NCI-H187 (cell line): ENCODE measurements at places on chromosomes 3 and 15.
A peak's percentile ranks its signal among the peaks of the same experiment; 100 is the strongest.

DNA sequence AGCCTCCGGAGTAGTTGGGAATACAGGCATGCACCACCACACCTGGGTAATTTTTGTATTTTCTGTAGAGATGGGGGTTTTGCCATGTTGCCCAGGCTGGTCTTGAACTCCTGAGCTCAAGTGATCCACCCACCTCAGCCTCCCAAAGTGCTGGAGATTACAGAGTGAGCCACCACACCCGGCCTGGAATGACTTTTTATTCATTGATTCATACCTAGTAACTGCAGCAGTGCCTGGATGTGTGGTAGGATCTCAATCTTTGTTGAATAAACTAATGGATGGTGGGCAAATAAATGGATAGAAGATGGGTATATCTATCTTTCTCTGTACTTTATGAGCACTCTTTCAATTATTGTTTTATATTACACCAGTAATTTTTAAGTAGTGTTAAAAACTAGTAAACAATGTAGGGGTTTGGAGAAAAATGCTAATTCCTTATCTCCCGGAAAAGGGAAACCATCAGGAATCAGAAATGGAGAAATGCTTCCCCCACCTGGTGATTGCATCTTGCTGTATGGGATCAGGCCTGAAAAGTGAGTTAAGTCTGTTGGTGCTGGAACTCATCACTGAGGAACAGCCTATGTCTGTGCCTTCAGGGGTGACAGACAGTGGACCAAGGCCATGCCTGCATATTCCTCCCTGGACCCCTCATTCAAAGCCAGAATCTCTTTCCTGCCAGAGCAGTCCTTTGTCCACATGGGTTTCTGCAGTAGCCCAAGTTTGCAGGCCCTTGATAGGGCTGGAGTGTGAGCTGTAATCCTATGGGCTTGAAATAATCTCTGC lies 161.0 kb upstream of the CTDSPL start:
- DNase-seq, result no peak

DNA sequence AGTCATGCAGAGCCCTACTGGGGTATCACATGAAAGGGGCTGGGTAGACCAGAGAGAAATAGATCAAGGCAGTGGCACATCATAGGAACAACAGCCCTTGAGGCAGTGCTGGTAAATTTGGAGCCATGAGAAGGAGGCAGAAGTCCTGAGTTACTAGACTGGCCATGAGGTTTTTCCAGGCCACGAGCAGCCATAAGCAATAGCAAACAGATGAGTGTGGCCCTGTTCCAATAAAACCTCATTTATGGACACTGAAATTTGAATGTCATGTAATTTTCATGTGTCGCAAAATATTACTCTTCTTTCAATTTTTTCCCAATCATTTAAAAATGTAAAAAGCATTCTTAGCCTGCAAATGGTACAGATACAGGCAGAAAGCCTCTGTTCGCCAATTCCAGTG lies 28.1 kb upstream of the LRRN1 start:
- no peak for DNase-seq

DNA sequence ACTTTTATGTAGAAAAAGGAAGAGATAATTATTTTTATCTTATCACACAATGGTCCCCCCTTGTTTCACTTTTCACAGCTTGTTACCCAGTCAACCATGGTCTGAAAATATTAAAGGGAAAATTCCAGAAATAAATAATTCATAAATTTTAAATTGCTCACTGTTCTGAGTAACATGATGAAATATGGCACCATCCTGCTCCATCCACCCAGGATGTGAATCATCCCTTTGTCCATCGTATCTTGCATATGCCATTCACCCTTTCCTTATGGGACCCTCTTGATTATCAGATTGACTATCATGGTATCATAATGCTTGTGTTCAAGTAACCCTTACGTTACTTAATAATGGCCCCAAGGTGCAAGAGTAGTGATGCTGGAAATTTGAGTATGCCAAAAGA lies 43.7 kb downstream of the ANKRD28 start:
- DNase-seq, result no peak

GRCh38 chr3:16886303-16886683 lies 1.5 kb downstream of the PLCL2 start:
- DNase-seq, result no peak

GRCh38 chr3:116492379-116492778 lies 47.1 kb upstream of the LSAMP start:
- DNase-seq, result no peak

GRCh38 chr3:64890006-64890405 lies 202.2 kb upstream of the ADAMTS9 start:
- no peak for DNase-seq

DNA sequence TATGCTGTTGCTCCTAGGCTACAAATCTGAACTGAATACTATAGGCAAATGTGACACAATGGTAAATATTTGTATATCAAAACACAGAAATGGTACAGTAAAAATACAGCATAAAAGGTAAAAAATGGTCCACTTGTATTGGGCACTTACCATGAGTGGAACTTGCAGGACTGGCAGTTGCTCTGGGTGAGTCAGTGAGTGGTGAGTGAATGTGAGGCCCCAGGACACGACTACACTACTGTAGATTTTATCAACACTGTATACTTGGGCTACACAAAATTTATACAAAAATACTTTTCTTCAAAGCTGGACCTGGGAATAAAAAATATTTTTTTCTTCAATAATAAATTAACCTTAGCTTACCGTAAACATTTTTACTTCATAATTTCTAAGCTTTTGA lies 41.6 kb upstream of the DUT start:
- no peak for DNase-seq

GRCh38 chr15:90266061-90266431 lies 574 bp downstream of the NGRN start:
- DNase-seq, result peak; percentile 2

DNA sequence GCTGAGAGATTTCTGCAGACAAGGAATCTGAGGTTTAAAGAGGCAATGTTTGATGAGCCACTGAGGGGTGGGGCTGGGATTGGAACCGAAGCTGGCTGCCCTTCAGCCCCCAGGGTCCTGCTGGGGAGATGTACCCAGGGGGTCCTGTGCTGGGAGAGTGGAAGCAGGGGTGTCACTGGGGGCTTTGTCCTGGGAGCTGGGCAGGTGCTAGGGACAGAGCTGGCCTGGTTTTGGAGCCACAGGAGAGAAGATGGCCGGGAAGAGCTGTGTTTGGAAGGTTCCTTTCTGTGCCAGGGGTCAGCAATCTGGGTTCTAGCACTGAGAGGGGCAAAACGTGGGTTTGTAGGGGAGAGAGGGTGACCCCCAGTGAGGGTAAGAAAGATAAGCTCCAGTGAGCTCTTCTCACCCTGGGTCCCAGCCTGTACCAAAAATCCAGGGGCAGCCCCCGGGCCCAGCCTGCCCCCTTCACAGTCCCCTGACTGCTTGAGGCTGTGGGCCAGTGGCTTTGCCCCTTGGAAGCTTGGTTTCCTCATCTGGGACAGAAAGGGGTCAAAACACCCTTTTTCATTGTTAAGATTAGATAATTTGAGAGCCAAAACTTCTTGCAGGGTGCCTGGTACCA lies 69.6 kb downstream of the SMAD3 start:
- no peak for DNase-seq

- no peak for DNase-seq
Observed at GRCh38 chr3:50255251-50255615, 13.7 kb upstream of the SEMA3B start.

DNA sequence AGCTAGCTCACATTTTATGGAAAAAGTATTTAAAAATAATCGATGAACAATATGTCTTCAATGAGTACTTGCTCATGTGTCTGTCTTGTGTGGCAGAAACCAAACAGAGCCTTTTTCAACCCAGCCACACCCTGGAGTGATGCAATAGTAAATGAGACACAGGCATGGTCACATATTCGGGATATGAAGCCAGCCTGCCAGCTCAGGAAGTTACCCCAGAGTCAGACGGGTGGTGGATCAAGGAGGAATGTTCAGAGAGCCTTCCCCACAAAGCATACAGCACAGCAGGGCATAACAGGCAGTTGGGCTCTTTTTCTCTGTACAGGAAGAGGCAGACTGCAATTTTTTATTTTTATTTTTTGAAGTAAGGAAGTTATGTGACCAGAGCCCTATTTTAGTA lies 27.3 kb downstream of the LARP6 start:
- DNase-seq, result no peak

- DNase-seq, result no peak
Observed at GRCh38 chr3:15050405-15051092, 14.6 kb downstream of the MRPS25 start.

DNA sequence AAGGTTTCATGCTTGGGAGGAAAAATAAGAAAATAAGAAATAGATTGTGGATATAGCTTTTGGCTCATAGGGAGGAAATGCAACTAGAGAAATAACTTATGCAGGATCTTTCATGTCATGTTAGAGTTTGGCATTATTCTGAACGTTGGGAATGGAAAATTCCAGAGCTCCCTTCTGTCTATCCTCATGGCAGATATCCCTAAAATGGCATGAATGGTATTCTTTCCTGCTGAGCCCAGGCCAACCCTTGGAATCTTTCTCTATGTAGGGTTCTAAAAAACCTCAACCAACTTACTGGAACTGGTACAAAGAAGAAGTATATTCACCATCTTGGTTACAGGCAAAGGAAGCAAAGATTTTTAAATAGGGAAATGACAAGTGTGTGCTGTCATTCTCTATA lies 212.5 kb downstream of the CHST2 start:
- no peak for DNase-seq

DNA sequence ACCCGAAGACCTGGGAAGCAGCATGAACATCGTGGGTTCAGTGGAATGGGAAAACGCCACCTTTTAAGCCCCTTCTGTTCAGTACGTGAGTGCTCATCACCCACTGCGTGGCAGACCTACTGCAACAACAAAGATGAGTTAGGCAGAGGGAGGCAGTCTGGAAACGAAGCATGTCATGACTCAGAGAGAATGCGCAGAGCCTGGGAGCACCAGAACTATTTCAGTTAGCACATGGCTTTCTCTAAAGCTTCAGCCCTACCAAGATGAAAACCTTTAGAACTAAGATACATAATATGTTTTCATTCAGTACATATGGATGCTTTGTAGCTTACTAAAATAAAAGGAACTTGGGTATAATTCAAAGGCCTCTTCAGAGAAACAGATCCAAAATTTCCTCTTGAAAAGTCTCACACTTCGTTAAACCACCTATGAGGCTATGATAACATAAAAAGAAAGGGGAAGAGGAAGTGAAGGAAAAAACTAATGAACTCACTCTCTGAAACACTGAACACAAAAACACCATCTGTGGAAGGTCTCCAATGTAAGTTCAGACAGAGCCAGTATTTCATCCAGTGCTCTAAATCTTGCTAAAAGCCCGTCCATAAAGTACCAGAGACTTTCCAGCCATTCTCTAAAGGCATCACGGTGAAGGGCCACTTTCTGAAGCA lies 140.1 kb downstream of the OCA2 start:
- no peak for DNase-seq

GRCh38 chr3:183810643-183811594 lies 14.5 kb downstream of the MAP6D1 start:
- no peak for DNase-seq

GRCh38 chr3:74447221-74447620 lies 167.2 kb downstream of the CNTN3 start:
- no peak for DNase-seq

DNA sequence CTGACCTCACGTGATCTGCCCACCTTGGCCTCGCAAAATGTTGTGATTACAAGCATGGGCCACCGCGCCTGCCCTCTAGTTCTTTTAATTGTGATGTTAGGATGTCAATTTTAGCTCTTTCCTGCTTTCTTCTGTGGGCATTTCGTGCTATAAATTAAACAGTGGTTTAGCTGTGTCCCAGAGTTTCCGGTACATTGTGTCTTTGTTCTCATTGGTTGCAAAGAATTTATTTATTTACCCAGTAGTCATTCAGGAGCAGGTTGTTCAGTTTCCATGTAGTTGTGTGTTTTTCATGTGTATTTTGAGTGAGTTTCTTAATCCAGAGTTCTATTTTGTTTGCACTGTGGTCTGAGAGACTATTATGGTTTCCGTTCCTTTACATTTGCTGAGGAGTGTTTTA lies 30.1 kb downstream of the MYRIP start:
- no peak for DNase-seq

- no peak for DNase-seq
Observed at GRCh38 chr15:29942143-29942542, 119.9 kb upstream of the TJP1 start.

DNA sequence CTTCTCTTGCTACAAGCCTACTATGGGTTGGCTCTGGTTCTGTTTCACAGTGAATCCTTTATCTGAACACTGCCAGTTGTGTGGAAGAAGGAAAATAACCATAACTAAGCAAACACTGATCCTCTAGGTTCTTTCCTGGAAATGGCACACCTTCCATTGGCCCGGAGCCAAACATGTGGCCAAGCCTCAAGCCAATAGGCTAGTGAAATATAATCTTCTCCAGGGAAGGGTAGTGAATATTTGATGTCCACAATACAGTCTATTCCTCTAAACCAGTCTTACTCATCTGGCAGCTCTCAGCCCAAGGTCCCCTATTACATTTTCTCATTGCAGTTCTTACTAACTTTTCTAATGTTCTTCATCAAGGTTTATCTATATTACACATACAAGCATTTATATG lies 921.3 kb downstream of the TUSC7 start:
- peak; percentile 31 for DNase-seq

DNA sequence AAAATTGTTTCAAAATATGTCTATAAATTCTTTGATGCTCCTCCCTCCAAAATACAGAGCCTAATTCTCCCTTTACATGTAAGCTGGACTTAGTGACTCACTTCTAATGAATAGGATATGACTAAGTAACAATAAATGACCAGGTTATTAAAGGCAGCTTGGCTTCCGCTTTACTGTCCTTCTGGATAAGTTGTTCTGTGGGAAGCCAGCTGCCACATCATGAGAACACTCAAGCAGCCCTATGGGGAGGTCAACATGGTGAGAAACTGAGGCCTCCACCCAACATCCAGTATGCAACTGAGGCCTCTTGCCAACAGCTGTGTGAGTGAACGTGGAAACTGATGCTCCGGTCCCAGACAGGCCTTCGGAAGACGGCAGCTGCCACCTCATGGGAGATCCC lies 247.3 kb upstream of the CHRM5 start:
- no peak for DNase-seq

DNA sequence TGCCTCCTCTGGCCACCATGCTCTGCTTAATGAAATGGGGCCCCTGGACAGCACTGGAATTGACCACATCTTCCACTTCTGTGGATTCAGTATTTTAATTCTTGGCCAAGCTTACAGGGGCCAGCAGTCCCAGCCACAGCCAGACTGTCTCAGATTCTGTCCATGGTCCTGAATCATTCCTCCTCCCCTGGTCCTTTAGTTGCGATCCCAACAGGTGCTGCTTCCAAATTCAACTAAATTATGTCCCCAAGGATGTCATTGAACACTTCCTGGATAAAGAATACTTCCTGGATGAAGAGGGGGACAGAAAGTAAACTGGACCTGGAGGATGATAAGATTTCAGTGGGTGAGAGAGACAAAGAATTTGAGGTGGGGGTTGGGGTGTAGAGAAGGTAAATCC lies 111.1 kb upstream of the FOXB1 start:
- DNase-seq, result no peak

DNA sequence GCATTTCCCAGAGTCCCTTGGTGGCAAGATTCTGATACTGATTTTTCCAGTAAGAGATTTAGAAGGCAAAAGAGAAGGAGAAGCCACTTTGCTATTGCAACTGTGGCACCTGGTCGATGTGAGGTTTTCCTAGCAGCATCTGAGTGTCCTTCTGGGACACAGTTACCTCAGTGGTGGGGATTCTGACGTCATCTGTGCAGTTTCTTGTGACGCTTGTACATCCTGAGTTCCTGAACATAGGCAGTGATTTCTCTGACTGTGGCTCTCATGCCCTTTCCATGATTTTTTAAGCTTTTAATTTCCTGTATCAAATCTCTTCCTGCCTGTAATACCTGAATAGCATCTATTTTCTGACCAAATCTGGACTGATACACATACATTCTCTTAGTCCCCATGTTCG lies 8.9 kb downstream of the USP13 start:
- DNase-seq, result no peak

- DNase-seq, result no peak
Observed at GRCh38 chr3:194237110-194237509, 101.2 kb downstream of the HES1 start.
